ENCODE measurements at places on chromosomes 1 and 21.

DNA sequence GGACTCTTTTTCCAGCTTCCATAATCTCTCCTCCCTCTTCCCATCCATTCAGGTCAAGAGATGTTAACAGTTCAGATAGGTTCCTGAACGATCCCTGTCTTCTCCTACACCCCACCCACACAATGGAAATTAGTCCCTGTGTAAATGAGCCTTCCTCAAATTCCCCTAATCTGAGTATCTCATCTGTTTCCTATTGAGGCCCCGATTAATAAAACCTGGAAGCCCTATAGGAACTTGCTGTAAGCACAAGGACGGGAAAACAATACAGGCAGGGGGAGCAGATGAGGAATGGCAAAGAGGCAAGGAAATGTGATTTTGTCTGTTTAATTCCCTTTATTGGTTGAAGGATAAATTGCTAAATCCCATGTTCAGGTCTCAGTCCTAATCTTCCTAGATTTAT lies 7.1 kb upstream of the GPX7 start:
- no peak for DNase-seq

- no peak for DNase-seq
Measured at GRCh38 chr1:101967871-101968270, 28.9 kb downstream of the OLFM3 start.

GRCh38 chr1:223724376-223724775 lies 12.0 kb downstream of the CAPN2 start:
- DNase-seq: no peak

GRCh38 chr1:73009311-73009710 lies 727.0 kb upstream of the NEGR1 start:
- no peak for DNase-seq

- no peak for DNase-seq
Measured at GRCh38 chr1:8646189-8646588, 171.3 kb downstream of the RERE start.

- no peak for DNase-seq
Measured at GRCh38 chr1:76065270-76065669, 9.3 kb upstream of the ST6GALNAC3 start.

DNA sequence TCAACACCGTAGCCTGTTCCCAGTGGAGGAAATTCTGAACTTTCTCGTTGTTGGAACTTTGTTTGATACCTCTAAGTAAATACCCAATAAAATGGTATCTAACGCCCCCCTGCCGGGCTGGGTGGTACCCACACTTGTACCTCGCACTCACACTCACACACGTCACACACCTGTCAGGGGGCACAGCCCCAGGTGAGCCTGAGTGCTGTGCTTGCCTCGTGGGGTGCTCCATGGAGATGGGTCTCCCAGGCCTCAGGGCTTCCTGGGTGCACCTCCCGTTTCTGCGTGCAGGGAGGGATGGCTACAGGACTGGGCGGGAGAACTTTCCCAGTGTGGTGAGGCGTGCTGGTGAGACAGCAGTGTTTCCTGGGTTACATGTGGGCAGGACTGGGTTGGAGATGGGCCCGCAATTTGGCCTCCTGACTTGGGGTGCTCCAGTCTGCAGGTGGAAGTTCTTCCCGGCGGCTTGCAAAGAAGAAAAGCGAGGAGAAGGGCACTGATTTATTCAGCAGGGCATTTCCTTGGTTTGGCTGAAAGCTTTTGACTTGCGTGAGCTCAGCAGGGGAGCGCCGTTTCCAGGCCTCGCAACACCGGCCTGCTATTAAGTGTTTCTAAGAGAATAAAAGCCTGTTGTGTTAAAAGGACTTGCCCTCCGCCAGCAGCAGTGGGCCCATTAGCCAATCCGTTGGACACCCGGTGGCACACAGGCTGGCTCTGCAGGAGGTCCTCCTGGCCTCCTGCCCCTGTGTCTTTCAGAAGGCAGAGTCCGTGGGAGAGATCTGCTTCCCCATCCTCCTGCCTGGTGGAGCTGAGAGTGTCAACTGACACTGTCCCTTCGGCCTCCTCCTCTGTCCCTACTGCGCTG lies 79.7 kb downstream of the KIF26B start:
- no peak for DNase-seq

- no peak for DNase-seq
Measured at GRCh38 chr1:59288046-59288445, 8.8 kb upstream of the FGGY start.

DNA sequence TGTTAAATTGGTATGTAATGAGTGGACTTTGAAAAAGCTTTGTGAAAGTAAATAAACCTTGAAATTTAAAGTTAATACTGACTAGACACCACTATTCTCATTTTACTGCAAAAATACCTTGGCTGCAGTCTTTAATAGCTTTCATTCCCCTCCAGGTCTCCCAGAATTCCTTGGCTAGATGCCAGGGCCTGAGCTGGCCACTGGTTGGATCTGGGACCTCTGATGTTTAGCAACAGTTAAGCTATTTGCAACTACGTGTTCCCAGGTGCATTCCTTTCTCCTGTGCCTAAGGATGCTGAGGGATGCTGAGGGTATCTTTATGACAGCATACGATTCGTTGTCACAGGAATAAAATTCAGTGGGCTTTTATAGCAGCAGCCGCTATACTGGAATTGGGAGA lies 938.7 kb downstream of the TTLL7 start:
- DNase-seq: no peak

GRCh38 chr1:82153272-82153629 lies 352.5 kb downstream of the ADGRL2 start:
- no peak for DNase-seq

DNA sequence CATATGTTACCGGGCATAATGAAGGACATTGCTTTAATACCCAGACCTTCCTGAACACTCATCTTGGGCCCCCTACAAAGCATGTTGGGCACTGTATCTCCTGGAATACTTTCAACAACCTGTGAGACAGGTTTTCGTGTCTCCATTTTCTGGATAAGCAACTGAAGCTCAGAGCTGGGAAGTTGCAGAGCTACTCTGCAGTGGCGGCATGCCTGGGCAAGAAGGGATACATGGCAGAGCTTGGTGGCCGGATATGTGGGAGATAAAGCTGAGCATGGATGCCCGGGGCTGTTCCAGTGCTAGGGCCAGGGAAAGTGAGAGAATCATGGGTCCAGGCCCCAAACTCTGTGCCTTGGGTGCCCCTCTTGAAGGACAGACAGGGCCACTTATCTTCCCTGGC lies 71.6 kb upstream of the KCND3 start:
- no peak for DNase-seq

DNA sequence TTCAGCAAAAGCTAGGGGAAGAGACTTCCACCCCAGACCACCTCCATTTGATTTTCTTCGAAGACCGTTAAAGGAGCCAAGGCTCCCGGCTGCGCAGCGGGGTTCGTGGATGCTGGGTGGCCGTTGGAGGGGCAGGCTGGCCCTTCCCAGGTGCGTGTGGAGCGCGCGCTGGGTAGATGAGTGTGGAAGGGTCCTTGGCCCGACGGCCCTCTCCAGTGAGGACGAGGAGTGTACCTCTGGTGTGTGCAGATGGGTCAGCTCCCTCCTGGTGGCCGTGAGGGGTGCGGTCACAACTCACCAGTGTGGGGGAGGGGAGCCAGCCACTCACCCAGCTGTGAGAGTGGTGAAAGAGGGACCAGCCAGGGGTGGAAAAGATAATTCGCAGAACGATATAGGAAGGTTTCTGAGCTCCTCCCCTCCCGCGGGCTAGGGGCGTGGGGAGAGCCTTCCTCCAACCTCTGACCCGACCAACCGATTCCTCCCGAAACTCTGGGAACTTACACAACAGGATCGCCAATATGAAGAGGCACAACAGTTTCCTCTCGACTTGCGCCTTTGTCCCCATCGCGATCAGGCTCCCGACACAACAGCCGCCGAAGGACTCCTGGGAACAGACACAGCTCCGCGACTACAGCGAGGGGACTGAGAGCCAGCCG lies at the start of gene F11R:
TSS of gene F11R (minus strand) at position 644 of the 656 bp plus-strand sequence. CDS start at position 565, 79 bp downstream.
- peak; percentile 66 for DNase-seq

DNA sequence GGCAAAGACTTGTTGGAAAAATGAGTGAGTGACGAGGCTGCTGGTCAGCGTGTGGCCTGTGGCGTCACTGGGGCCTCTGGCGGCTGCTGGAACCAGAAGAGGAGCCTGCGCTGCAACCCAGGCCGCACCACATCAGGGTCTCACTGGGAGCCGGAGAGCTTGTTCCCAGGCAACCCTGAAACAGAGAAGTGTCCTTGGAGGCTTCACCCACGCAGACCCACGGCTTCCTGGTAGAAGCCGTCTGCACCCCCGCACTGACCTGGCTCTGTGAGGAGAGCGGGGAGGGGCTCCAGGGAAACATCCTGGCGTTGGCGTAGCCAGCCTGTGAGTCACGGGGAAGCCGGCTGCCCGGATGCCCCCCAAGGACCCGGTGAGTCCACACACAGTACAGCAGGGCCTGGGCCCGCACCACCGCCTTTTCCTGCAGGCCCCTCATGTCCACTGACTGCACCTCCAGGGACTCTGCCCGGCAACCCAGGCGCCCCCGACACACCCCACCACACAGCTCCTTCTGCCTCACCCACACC lies 57.4 kb downstream of the COL6A1 start:
- no peak for DNase-seq

DNA sequence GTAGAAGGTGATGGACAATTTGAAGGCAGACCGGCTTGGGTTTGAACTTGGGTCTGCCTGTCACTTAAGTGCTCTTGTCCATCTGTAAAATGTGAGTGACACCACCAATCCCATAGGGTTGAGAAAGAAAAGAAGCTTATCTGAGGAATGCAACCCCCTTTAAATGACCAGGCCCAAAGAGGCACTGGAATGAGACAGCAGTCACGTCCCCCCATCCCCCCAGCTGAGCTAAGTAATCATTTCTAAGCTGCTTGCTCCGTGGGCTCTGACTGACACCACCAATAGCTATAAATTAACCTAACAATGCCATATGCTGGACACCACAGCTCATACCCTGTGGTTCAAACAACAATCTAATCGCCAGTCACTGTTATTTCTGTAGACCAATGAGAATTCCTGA lies 15.1 kb downstream of the LCA5L start:
- DNase-seq: no peak

GRCh38 chr1:86430376-86430775 lies 6.4 kb downstream of the CLCA2 start:
- DNase-seq: peak; percentile 34

Data from AML-193 (cell line).